ENCODE measurements at places on chromosomes 12 and 14.

DNA sequence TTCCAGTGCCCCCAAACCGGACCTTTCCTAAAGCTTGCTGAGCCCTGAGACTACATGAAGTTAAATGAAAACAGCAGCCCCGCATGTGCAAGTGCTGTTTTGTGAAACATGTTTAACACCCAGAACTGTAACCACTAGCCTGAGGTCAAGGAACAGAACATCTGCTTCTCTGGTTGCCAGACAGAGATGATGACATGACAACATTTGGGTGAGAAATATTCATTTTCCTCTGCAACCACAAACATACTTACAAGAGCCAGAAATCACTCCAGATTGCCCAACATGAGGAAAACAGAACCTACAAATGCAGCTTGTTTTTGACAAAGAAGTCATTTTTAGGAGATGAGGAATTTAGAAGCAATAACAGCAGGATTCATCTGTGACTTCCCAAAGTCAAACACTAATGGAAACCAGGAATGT is 110.4 kb downstream of the BCAT1 start:
- DNase-seq = no peak

- no peak for DNase-seq
Observed at GRCh38 chr12:20455001-20455706, 86.8 kb downstream of the PDE3A start.

DNA sequence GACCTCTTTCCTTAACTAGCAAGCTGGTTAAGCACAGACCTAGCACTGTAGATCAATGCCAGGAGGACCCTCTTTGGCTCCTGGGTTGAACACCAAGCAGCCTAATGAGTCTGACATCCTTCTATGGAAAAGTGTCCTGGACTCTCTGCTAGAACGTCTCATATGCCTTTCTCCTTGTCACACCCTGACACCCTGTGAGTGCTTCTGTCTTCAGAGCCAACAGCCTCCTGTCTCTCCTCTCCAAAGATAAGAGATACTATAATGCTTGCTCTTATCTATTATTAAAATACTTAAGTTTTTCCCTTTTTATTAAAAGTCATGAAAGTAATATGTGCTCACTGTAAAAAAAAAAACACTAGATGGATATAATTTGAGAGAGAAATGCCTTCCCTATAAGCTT is 222.7 kb downstream of the FOXN3 start:
- DNase-seq = no peak

DNA sequence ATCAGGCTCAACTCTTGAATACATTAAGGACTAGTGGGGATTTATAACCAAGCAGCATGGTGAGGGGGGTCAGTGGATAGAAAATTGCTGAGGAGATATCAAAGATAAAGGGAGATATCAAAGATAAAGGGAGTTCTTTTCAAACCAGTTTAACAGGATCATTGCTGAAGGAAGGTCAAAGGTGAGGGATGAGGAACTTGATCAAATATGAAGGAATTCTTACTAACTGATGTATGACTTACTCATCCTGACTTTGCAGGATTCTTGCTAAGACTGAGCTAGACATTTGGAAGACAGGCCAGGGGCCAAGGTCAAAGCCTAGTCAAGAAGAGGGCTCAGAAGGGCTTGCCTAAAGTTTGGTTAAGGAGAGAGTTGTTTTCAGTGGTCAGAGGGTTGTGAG is 4.8 kb downstream of the ABHD4 start:
- no peak for DNase-seq

DNA sequence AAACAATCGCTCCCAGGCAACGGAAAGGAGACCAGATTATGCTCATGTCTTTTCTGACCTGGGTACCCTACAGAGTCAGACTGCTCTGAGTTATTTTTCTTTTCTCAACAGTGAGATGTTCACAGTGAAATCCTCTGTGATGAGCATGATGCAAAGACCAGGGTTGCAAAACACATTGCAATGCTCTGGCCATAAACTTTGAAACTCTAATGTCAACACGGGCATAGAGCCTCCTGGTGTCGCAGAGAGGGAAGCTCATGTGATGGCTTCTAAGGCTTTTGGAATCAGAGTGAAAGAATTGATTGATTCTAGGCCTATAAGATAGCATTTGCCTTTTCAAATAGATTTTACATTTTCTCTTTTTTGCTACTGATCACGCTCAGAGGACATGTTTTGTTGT is 193.4 kb downstream of the RASSF9 start:
- no peak for DNase-seq

- no peak for DNase-seq
Observed at GRCh38 chr12:115918763-115919162, 358.7 kb downstream of the MED13L start.

Measured in D341Med (cell line).